ENCODE measurements at places on chromosomes 11 and 22. TPM values are rescaled to one million over a fixed set of nuclear protein-coding genes. Genes with fewer than 3 reads are reported as not detected.

SYTL2 gene
- 3.2 TPM for total RNA-seq

DNA sequence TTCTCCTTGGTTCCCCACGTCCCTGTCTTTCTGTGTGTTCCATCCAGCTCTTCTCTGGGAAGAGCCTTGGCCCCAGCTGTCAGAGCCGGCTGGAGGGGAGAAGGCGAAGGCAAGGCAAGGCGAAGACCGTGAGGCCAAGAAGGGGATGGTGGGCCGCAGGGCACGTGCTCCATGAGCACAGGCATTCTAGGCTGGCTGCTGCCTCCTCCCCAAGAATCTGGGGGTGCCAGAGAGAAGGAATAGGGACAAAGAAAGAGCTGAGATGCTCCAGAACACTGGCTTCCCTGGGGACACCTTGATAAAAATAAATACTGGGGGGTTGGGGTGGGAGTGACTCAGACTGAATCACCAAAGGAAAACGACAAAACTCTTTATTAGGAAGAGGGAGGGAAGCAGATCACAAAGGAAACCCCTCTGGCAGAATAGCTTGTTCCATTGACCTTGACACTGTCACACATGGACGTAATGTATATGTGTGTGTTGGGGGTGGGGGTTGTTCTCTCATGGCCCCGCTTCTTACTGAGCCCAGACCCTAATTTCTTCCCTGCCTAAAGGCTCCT lies 52.5 kb downstream of the NECTIN1 start:
- no peak overlapping the region for H3K27ac ChIP-seq
- no peak for DNase-seq
- H3K4me3 ChIP-seq = no peak overlapping the region
- peaks cover 3% of the 10 kb centered on the region for H3K4me1 ChIP-seq
- H3K27me3 ChIP-seq = no peaks in the 10 kb centered on the region
- H3K36me3 ChIP-seq = no peaks in the 10 kb centered on the region

DNA sequence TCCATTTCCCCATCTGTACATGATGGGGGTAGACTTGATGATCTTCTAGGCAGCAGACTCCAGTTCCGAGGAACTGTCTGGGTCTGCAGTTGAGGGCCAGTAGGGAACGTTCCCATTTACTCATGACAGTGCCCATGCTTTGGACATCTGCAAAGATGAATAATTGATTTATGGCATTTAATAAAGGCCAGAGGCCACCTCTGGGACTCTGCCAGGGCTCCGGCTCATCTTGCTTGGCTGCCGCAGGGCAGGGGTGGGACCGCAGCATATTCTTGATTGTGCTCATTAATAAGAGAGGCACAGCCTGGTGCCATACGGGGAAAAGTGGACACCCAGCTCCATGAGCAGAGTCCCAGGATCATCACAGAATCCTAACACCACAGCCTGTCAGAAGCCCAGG lies 28.1 kb upstream of the KLHL35 start:
- H3K4me1 ChIP-seq = no peaks in the 10 kb centered on the region
- no peak overlapping the region for H3K4me3 ChIP-seq
- peak; percentile 47 for DNase-seq
- no peaks in the 10 kb centered on the region for H3K27me3 ChIP-seq
- no peak overlapping the region for H3K27ac ChIP-seq

DNA sequence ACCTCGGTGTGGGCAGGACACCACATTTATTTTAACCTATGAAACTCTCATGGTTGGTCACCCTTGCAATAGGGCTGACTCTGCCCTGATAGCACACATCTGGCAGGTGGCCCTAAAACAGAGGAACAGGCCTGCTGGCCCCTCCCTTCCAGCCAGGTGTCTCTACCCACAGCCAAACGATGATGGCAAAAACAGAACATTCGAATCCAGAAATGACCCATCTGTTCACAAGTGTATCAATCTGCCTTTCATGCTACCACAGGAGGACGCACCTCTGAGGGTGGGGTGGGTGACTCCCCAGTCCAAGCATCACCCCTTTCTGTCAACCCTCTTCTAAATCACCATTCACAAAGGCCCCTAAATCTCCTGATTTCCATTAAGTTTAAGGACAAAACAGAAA lies 118.1 kb downstream of the ETS1 start:
- H3K27me3 ChIP-seq = no peaks in the 10 kb centered on the region
- no peak overlapping the region for H3K4me3 ChIP-seq
- no peak for DNase-seq

All from psoas muscle (tissue), 8 donors.